ENCODE measurements at places on chromosomes 1 and 21.

GRCh38 chr1:180182643-180183311, 28.1 kb downstream of the QSOX1 start:
- DNase-seq: no peak

DNA sequence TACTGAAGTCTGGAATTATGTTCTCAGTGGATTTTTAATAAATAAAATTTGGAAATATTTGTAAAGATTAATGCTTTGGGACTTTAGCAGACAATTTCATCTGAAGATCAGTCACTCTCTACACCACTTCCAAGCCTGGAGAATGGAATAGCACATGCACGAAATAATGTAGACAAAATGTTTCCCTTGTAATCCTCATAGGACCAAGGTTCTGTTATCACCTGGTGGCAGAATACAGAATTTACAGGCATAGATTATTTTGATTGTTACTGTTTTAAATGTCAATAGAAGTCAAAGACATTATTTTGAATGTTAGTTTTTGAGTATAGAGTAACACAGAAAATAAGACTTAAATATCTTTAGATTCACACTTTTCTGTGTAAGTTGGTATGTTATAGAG, 9.1 kb upstream of the ELAVL4 start:
- no peak for DNase-seq

DNA sequence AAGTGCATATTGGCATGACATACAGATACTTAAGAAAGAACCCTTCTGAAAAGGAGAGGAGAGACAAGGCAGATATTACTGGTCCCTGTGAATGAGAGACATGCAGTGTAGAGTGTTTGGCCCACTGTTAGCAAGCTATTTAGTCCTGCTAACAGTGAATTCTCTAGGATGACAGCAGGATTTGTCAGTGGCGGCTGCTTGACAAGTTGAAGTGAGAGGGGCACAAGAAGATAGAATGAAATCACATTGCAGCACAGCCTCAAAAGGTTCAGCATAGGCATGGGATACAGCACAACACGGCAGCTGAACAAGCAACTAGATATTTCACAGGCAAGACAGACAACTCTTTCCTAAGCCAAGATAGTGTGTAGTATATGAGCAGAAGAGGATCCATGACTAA, 407.9 kb downstream of the PLA2G4A start:
- no peak for DNase-seq

DNA sequence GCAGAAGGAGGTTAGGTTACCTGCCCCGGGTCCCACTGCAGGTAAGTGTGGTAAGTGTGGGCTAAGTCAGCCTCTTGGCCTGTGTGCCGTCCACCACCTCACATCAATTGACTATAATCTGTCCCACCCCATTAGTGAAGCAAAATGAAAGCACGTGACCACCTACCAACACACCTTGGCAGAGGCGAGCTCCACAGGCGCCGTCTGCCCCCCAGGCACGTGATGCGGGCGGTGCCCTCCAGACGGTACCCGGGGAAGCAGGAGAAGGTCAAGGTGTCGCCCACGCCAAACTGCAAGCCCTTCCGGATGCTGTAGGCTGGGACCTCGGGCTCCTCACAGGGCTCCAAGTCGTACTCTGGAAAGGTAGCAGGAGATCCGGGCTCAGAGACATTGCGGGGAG, 149.5 kb upstream of the HMGB4 start:
- no peak for DNase-seq

DNA sequence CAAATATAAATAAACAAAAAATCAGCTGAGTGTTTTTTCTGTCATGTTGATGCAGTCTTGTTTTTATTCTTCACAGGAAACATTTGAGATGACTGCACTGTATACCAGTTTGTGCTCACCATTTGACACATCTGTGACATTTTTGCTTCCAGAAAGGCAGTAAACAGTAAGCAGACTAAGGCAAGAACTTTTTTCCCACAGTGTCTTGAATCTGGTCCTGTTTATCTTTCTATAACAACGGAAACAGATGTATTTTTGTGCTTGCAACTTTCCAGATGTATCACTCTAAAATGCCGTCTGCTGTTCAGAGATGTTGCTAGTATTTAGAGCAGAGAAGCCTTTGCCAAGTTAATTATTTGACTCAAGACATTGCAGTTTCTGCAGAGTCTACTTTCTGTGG, 105.5 kb downstream of the ZC3H11B start:
- no peak for DNase-seq

GRCh38 chr1:236035681-236036101, 29.2 kb downstream of the NID1 start:
- no peak for DNase-seq

GRCh38 chr1:51425273-51425672, 93.8 kb downstream of the EPS15 start:
- no peak for DNase-seq

GRCh38 chr1:93773049-93773838, 91.6 kb upstream of the BCAR3 start:
- DNase-seq: no peak

DNA sequence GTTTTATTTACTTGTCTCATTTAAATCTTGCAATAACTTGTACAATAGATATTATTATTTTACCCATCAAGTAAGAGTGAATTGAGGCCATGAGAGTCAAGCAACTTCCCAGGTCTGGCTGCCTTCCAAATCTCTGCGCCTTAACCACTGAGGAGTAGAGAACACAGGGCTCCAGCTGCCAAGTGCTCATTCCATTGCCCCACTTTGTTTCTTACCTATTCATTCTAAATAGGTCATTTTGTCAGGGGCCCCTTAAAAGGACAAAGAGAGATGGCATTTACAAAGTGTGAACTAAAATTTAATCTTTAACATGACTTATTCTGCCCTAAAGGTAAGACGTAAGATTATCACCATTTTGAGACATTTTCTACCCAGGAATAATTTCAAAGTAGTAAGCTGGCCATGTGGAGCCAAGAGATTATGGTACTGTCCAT, 3.5 kb downstream of the PPP1R15B start:
- peak; percentile 53 for DNase-seq

DNA sequence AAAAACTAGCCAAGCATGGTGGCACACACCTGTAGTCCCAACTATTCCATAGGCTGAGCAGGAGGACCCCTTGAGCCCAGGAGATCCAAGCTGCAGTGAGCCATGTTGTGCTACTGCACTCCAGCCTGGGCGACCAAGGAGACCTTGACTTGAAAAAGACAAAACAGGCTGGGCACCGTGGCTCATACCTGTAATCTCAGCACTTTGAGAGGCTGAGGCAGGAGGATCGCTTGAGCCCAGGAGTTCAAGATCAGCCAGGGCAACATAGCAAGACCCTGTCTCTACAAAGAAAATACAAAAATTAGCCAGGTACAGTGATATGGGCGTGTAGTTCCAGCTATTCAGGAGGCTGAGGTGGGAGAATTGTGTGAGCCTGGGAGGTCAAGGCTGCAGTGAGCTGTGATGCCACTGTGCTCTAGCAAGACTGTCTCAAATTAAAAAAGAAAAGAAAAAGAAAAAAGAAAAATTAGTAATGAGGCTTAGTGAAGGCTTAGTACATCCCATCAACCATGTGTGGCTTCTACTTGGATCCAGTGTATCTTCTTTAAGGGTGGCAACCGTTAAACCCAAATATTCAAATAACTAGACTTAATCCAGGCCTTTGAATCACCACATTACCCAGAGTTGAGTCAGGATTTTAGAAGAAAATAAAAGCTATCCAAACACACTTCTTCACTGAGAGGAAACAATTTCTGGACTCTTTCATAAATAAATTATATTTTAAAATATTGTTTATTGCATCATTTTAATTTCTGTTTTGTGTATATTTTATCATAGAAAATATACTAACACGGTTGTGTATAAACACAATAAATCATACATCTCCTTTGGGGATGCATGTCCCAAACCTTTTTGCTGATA, 74.3 kb upstream of the RAB4A start:
- no peak for DNase-seq

DNA sequence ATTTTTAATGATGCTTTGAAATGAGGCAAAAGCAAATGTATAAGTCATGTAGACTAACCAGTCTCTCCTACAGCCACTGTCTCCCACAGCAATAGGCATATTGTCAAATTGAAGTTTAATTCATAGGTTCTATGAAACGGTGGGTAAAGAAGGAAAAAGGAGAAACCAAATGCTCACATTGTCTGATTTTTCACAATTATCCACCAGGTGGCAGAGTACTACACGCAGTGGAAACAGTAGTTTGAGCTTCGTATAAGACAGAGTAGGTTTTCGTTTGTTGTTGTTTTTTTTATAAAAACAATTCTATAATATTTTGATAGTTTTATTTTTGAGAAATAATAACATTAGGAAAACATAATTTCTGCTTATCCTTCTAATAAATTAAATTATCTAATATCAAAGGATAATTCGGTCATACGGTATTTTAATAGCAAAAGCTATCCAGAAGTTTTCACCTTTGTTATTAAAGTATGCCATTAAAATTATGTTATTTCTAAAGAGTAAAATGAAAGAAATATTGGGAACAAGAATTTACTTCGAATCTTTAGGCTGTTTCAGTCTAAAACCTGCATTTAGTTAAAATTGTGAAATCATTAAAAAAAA, 39.1 kb downstream of the TYW3 start:
- no peak for DNase-seq

DNA sequence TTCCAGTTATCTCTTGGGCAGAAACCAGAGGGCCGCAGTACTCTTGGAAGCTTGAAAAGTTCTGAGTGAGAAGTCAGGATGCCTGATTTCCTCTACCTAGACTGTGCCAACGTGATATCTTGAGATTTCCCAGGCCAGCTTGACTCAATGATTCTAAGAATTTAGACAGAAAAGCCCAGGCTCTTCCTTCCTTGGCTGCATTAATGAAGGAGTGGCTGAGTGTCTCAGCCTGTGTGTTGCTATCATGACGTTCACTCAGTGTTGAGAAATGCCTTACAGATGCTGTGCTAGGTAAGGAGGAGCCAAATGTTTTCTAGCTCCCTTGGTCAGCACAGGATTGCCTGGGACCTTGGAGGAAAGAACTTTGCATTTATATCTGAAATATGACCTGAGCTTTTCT, 454.1 kb upstream of the USP24 start:
- DNase-seq: no peak

DNA sequence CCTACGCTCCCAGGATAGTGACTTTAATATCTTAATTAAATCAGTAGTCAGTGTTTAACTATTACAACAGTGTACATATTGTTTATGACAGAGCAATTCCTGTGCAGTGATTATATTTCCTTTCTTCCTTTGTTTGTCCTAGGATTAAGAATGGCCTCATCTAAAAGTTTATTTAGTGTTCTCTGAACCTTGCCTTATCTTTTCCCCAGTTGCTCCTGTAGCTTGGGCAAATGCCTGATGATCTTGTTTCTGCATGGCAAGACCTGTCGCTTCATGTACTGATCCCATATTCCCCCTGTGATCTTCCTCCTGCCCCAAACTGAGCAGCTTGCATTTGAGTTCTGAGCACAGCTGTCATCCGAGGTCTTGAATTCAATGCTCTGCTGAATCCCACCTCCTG, 69.1 kb upstream of the STUM start:
- no peak for DNase-seq

GRCh38 chr1:10122926-10123325, 87.4 kb upstream of the KIF1B start:
- DNase-seq: no peak

- DNase-seq: no peak
These were observed 220.7 kb downstream of the HLX start for GRCh38 chr1:221099747-221100595.

- peak; percentile 46 for DNase-seq
These were observed 18.9 kb downstream of the PGBD2 start for GRCh38 chr1:248924696-248925532.

DNA sequence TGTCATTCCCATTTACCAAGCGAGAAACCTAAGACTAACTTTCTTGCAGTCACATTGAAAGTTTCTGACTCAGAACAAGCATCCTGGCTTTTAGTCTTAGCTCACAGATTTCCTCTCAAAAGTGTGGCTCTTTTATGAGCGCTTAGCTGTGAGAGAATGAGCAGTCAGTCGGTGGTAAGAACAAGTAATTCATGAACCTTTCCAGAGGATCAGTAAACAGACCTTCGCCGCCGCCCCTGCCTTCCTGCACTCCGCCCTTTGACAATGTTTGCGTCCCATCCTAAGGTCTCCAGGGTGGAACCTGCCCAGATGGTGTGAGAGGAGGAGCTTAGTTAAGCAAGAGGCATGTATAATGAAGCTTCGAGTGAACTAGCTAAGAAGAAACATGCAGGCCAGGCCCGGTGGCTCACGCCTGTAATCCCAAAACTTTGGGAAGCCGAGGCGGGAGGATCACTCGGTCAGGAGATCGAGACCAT, 142.4 kb downstream of the GLUL start:
- no peak for DNase-seq

DNA sequence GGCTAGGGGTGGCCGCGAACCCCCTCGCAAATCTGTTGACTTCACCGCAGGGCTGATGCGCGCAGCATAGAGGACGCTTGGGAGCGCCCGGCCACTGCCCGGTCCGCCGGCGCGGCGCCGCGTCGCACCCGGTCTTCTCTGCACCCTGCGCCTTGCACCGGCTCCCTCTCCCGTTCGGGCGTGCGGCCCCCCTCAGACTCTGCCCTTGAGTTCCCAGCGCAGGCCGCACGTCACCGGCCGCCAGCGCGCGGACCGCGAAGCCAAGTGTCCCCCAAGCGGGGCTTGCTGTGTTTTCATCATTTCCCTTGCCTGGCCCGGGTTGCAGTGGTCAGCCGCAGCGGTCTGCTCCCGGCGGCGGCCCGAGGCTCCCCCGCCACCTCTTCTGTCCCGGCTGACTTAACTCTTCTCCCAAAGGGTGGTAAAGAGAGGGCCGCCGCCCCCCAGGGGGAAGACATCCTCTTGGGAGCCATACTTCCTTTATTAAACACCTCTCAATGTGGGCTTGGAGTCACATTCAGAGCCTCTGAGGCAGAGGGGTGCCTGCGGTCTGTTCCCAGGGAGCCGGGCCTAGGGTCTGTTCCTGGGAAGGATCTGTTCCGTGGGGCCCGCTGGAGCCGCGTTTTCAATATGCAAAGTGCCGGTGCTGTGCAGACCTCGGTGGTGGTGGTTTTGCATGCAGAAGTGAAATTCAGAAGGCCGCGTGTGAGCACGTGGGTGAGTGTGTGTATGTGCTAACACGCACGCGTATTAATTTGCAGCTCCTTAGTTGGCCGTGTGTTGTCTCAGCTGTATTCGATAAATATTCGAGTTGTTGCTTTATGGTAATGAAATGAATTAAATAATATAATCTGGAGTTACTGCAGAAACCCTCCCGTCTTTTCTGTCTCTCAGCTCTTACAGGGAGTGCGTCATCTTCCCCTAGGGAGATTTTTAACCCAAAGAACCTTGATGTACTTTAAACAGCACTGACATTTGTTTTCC, 17.6 kb downstream of the PBX1 start:
- peak; percentile 45 for DNase-seq

DNA sequence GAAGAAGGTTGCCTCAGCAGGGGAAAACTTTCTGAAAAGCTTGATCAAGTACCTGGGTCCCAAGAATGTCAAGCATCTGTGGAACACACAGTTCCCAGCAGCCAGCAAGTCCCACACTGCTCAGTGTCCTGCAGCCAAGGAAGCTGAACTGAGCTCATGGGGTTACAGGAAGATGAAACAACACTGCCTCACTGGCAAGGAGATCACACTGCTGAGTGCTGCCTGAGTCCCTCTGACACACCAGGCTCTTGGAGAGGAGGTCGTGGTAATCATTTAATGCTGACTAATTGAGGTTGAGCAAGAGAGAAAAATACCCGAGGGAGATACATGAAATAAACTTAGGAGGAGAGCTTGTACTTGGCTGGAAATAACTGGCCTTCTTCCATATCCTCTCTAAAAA, 75.2 kb downstream of the MPZL1 start:
- DNase-seq: peak; percentile 74
